NCI-H524 treated with DMSO at 0.1 percent for 48 hours (cell line): ENCODE measurements at places on chromosomes 12 and 14.

GRCh38 chr12:96140174-96140573 lies 54.0 kb upstream of the ELK3 start:
- no peak for DNase-seq

GRCh38 chr12:52964556-52965336 lies 15.8 kb downstream of the KRT18 start:
- DNase-seq: no peak

GRCh38 chr14:66606826-66607225 lies 98.9 kb downstream of the GPHN start:
- DNase-seq: no peak

GRCh38 chr14:105330491-105330895 lies 15.9 kb downstream of the PACS2 start:
- DNase-seq: no peak

- DNase-seq: no peak
Observed at GRCh38 chr14:90890322-90891020, 74.2 kb upstream of the TTC7B start.

DNA sequence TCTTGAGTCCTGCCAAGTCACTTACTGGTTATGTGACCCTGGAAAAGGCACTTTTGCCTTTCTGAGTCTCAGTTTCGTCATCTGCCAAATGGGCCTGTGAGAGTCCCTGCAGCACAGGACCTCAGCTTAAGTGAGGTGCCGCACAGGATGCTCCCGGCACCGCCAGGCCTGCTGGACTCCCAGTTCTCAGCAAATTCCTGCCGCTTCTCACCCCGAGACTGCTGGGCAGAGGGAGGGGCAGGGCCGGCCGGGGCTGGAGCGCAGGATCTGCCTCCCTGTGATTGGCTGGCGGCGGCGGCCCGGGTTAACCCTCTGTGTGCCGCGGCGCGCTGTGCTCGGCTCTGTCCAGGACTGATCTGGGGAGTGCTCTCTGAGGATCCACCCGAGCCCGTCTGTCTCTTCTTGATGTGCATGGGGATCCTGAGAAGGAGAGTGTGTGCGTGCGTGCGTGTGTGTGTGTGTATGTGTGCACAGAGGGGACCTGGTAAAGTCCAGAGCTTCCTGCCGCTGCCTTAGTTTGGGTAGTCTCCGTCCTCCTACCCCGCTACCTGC lies 8.6 kb downstream of the SETD1B start:
- DNase-seq: no peak

- DNase-seq: no peak
Observed at GRCh38 chr14:75519826-75520728, 2.2 kb upstream of the BATF start.
